ENCODE measurements at places on chromosomes 5 and 9. TPM values are rescaled to one million over a fixed set of nuclear protein-coding genes. Genes with fewer than 3 reads are reported as not detected.

DNA sequence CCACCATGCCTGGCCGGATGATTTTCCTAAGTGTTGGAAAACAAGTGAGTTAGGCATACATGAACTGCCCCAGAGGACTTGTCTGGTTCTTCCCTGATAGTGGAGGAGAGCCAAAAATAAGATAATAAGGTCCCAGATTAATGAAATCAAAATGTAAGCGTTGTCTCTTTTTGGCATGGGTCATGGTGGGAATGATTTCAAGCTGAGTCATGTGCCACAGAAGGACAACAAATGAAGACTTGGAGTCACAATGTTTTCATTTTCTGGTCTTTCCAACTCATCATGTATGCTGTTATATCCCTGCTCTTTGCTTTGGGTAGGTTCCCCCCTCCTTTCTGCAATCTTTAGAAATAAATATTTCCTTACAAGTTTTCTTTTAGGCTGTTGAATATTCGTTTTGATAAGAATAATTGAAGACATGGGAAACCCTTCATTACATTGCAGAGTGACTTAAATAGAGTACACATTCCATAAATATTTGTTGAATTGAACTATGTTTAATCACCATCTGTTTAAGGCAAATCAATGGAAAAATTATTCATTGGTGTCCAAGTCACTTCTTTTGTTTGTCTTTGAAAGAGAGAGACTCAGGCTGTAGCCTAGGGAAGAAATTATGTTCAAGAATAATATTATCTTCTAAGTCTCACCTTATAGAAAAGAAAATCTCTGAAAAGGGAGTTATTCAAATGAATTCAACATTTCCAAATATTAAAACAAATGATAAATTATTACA is 196.3 kb downstream of the CSNK1G3 start:
- DNase-seq: no peak

GRCh38 chr5:114185274-114185673 is 176.6 kb upstream of the KCNN2 start:
- DNase-seq: no peak

- DNase-seq: no peak
Measured at GRCh38 chr5:140317859-140318258, 15.0 kb upstream of the PFDN1 start.

DNA sequence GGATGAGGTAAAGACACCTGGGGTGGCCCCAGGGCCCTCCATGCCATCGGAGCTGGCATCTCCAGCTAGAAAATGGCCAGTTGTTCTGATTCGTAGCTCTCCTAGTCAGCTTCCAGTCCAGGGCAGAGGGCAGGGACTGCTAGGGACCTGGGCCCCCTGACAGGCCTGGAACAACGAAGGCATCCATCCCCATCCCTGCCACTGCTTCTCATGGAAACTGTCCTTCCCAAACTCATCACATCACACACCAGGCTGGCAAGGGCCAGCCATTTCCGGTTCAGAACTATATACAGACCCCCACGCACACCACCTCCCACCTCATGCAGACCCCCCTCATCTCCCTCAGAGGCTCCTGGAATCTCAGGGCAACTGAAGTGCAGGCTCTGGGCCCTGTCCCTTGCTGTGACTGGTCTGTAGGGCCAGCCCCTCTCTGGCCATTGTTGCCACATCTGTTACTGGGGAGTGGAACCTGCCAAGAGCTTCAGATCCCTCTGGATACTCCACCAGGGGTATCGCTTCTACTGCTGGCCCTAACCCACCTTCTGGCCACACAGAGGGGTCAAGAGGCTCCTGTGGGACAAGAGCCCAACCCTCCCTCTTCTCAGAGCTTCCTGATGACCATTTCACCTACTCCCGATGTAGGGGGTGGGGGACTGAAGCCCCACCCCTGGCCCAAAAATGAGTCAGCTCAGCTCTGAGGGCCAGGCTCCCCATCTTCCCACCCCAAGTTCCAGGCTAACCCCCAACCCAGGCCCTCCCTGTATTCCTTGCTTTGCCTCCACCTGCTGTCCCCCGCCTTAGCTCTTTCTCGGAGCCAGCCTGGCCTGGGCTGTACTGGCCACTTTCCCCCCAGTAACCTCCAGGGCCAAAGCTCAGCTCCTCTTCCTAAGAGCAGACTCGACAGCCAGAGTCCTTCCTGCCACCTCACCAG is 1.2 kb upstream of the MZB1 start:
- no peak for DNase-seq

DNA sequence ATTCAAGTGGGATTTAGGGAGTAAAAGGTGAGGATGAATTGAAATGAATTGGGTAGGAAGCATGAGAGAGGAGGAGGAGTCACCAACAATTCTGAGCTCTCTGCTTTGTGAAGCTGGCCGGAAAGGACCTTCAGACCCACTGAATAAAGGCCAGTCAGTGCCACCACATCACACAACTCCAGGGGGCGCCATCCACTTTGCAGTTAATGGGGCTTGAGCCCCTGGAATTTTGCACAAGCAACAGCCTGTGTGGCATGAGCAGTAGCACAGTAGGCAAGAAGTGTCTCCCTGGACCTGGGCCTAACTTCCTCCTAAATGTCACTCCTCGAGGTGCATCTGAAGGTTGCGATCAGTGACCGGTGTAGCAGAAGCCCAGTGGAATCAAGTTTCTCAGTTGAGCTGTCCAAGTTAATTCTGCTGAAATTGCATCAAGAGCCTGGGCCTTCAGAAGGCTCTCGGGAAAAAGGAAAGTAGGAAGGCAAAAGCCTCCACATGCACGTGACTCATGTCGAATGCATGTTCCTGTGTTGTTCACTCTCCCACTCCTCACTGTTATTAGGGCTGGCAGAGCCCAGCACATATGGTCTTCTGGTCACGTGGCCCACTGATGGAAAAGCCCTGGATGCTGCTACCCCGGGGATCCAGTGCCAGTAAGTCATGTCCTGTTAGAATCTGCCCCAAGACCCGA is 27.8 kb upstream of the GLIS3 start:
- DNase-seq: no peak

DNA sequence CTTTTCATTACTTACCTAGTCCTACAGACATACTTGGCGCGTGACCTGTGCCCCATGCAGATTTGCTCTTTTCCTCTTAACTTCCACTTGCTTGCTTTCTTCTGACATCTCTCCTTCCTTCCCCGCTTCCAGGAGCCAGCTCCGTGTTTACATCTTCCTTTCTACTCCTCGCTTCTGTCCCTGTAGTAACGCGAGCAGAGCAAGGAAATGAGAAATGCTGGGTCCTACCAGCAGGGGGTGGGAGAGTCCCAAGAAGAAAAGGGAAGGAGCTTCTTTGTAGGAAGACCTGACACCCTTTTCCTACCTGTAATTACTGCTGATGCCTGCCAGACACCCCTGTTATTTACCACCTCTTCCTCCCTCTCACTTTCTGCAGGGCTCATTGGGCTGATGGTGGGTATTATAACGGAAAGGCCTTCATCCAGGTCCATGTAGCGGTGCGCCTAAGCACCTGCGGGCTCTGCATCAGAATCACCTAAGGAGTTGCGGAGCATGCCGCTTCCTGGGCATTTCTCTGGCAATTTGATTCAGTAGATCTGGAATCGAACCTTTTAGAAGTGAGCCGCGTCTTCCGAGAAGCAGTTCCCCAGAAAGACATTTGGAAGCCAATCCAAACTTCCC is 1260.8 kb upstream of the WWC1 start:
- DNase-seq: no peak

The PCDHGB3 gene
- 2.6 TPM for total RNA-seq

DNA sequence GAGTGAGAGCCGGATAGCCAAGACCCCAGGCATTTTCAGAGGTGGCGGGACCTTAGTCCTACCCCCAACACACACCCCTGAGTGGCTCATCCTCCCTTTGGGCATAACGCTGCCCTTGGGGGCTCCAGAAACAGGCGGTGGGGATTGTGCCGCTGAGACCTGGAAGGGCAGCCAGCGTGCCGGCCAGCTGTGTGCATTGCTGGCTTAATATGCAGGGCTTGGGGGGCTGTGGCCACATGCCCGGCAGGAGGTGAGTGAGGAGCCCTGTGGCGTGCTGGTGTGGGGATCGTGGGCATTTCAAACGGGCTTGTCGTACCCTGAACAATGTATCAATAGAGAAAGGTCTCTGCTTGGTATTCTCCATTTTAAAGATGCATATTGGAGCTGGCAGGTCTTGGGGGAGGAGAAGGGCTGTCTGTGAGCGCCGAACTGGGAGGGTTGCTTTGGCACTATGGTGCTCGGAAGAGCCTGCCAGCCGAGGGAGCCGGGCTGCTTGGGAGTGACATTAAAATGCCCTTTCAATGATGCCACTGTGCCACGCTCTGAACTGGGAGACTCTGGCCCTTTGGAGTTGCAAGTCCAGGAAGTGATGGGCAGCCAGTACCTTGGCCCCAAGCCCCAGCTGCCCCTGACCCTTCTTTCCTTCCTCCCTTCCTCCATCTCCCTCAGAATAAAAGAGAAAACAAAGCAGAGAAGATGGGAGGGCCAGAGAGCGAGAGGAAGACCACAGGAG is 11.2 kb upstream of the OLFM1 start:
- DNase-seq: peak; percentile 4

The TMC1 gene
- not detected for total RNA-seq

The FGD3 gene
- total RNA-seq: 61.9 TPM

The PPP3R2 gene
- not detected for total RNA-seq

GRCh38 chr9:121887553-121888437 is 205.3 kb downstream of the TTLL11 start:
- DNase-seq: no peak

GRCh38 chr5:123455095-123455494 is 31.9 kb upstream of the CEP120 start:
- DNase-seq: no peak

DNA sequence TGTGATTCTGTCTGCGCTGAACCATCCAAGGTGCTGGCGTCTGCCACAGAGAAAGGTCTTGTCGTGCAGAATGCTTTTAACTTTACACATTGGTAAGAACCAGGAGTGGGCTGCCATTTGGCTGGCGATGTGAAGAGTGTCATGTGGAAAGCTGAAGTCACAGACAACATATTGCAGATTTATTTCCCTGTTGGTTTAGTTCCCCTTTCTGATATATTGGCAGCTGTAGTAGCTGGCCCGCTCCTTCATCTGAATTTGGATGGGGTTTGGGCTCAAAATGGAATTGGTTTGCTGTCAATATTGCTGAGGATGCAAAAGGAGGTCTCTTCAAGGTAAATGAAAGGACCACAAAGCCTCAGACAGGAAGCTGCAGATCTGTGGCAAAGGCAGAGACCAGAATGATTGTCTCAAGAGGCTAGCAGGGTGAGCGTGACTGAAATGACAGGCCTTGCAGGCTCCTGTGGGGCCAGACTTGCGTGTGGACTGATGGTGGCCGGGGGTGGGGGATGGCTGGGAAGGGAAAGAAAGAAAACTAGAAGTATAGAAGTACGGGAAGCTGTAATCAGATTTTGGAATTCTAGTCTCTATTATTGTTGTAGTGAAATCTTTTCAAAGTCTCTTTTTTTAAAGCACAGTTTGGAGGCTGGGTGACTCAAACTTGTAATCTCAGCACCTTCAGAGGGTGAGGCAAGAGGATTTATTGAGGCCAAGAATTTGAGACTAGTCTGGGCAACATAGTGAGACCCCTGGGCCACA is 25.1 kb upstream of the CD180 start:
- no peak for DNase-seq

The SPATA9 gene
- not detected for total RNA-seq

DNA sequence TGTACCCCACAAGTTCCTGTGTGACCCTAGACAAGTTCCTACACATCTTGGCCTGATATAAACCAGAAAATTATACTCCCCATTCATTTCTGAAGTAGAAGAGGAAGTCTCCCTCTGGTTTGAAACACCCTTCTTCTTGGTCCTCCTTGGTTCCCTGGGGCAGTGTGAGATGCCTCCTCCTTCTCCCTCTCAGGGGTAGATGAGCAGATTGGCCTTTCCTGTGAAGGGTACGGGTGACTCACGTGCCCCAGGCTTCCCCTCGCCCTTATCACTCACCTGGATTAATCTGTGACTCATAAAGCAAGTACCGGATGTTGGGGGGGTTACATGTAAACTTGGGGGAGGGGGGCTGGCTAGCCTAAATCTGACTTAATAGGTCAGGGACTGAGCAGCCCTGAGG is 11.1 kb upstream of the AQP3 start:
- DNase-seq: no peak

GRCh38 chr5:122083535-122083934 is 5.5 kb upstream of the LOX start:
- no peak for DNase-seq

GRCh38 chr5:169018925-169019324 is 282.0 kb downstream of the SLIT3 start:
- no peak for DNase-seq

DNA sequence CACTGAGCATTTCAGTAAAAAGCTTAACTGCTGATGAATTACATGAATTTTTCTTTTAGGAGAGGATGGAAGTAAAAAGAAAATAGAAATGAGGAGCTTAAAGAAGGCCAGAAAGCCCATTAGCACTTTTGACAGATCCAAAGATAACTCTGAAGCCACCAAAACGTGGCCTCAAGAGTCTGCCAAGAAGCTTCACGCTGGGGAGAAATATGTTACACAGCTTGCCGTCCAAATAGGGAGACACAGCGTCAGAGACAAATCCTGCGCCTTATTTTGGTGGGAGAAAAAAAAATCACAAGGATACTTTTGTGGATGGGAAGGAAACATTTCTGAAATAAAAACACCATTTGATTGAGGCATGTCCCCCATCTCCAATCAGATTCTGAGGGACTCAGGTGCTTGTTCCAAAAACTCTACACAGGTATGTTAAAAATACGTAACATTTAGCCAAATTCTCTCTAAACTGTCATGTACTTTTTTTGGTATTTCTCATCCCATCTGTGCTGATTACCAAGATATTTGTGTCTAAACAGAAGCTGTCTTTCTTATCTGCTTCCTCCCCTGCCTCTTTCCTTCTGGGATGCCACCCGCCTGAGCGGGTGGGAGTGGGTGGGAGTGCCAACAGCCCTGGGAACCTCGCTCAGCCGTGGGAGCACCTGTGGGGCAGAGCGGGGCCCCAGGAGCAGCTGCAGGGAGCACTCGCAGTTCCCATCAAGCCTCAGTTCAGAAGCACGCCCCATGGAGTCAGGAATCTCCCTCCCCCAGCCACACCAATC is 275.5 kb downstream of the DENND1A start:
- DNase-seq: no peak

The NCS1 gene
- total RNA-seq: 0.24 TPM

DNA sequence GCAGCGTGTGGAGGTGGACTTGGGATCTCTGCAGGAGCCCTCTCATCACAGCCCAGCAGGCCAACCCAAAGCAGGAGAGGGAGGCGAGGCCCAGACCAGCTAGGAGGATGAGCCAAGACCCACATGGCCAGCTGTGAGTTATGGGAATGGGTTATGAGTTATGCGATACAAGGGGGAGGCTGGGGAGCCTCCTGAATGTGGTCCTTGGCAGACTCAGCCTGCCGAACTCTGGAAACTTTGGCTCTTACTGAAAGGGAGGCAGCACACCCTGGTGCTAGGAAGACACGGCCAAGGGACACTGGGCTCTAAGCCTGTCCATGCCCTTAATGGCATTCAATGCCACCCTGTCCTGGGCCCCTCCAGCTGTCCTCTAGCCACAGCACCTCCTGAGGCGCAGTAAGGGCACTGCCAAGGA is 7.7 kb upstream of the VAV2 start:
- no peak for DNase-seq

The WNT8A gene
- total RNA-seq: not detected

DNA sequence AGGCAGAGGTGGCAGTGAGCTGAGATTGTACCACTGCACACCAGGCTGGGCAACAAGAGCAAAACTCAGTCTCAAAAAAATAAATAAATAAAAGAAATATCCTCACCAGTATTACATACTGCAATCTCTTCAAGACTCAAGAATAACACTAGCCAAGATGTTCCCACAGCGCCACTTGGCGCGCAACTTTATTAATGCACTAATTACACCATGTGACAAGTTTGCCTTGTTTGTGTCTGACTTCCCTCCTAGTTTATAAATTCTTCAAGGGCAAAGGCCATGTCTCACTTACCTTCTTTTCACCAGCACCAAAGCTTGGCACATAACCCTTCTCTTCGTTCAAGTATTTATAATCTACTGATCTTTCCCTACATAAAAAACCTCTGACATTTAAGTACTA is 4.8 kb downstream of the SKP1 start:
- DNase-seq: no peak

All from activated B cell treated with CpG ODN at 0.5 μM for 24 hours (primary cell).